ENCODE measurements at places on chromosomes 12 and 14.

GRCh38 chr12:123114304-123115083 lies 36.4 kb downstream of the PITPNM2 start:
- DNase-seq = no peak

GRCh38 chr14:32044454-32044853 lies 32.6 kb upstream of the ARHGAP5 start:
- no peak for DNase-seq

GRCh38 chr12:29149691-29150281 lies 708 bp downstream of the FAR2 start:
- DNase-seq = no peak

DNA sequence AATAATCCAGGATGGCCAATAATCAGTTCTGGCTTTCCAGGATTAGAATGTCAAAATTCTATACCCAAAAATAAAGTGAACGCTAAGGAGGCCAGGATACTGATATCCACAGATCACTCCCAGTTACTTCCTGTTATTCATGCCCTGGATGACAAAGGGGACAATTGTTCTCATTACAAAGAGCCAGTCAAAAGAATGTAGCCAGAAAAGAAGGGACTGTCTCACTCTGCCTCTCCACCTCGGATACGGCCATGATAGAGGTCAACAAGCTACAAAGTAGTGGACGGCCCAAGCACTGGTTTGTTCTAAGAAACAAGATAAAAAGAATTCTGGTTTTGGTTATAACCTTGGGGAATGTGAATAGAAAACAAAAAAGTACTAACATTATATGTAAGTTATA lies 116.1 kb upstream of the ATF7IP start:
- no peak for DNase-seq

GRCh38 chr12:123973552-123974341 lies 732 bp downstream of the ZNF664 start:
- DNase-seq = no peak

DNA sequence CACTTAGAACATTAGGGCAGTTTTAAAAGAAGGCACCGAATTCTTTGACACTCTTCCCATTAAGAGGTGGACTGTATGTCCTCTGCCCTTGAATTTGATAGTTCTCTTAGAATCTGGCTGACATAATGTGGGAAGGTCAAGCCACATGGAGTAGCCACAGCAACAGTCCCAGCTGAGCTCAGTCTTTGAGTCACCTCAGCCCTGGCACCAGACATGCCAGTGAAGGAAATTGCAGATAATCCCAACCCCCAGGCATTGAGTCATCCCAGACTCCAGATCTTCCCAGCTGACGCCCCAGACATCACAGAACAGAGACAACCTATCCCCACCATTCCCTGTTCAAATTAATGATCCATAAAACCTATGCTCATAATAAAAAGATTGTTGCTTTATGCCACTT lies 83.4 kb downstream of the GTF2A1 start:
- DNase-seq = peak; percentile 26

- DNase-seq = peak; percentile 95
Measured at GRCh38 chr12:6451348-6452244, at the start of gene TAPBPL. TSS of gene TAPBPL (plus strand) at chr12:6452042. CDS start at chr12:6452249, 207 bp downstream.

DNA sequence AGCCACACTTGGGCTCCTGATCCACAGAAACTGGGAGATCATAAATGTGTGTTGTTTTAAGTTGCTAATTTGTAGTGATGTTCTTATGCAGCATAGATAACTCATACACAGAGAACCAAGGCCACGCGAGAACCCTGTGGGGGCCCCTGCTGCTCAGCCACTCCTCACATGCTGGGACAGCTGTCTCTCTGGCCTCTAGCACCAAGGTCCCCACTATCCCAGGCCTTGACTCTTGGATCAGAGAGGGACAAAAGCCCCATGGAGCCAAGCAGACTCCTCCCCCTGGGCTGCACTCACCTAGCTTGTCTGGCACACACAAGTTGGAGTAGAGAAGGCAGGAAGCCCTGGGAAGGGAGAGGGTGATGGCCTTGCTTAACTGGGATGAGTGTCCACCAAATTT lies 11.3 kb downstream of the PLD4 start:
- DNase-seq = no peak

GRCh38 chr14:97644365-97644764 lies 847.2 kb downstream of the VRK1 start:
- no peak for DNase-seq

DNA sequence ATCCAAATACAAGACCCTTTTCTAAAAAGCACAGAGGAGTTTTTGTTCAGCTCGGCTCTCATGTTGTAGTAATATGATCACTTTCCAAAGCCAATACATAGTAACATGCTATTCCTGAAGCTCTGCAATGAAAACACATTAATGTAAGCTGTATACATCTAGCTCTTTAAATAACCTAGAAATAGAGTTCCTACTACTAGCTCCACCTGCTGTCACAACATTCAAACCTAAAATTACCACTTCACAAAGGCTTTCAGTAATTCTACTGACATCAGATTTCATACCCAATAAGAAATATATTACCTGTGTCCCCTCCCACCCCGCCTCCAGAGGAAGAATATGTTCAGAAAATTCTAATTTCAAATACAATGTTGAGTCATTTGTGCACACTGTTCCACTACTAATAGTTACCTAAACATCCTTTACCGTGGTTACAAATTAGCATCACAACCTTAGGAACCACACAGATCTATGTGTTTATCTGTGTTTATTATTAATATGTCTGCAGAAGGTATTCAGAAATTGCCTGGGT lies 17.8 kb downstream of the EFCAB11 start:
- DNase-seq = no peak

GRCh38 chr14:30235485-30235884 lies 307.8 kb upstream of the PRKD1 start:
- no peak for DNase-seq

GRCh38 chr12:9851927-9852326 lies 17.2 kb downstream of the CLEC2B start:
- DNase-seq = no peak

GRCh38 chr12:5085896-5086295 lies 42.2 kb downstream of the KCNA5 start:
- peak; percentile 83 for DNase-seq

DNA sequence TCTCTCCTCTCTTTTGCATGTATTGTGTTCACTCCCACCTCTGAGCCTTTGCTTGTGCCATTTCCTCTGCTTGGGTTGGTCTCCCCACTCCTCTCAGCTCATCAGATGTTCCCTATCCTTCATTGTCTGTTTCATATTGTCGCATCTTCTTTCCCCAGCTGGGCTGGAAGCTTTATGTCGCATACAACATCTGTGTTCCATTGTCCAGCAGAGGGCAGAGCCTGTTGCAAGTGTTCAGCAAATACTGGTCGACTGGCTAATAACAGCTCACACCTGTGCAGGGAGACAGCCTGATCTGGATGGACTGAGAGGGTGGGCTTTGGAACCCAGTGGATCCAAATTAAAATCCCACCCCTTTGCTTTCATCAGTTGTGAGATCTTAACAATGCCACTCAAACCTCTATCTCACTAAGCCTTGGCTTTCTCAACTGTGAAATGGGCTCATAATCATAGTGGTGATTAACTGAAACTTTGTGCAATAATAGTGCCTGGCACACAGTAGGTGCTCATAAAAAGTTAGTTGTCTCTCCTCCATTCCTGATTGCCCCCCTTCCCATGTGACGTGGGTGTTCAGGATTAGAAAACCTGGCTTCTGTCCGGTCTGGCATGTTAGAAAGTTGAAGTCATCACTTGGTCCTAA lies 75.8 kb downstream of the RIN3 start:
- DNase-seq = no peak

GRCh38 chr12:114476159-114476558 lies 70.2 kb upstream of the TBX5 start:
- no peak for DNase-seq

DNA sequence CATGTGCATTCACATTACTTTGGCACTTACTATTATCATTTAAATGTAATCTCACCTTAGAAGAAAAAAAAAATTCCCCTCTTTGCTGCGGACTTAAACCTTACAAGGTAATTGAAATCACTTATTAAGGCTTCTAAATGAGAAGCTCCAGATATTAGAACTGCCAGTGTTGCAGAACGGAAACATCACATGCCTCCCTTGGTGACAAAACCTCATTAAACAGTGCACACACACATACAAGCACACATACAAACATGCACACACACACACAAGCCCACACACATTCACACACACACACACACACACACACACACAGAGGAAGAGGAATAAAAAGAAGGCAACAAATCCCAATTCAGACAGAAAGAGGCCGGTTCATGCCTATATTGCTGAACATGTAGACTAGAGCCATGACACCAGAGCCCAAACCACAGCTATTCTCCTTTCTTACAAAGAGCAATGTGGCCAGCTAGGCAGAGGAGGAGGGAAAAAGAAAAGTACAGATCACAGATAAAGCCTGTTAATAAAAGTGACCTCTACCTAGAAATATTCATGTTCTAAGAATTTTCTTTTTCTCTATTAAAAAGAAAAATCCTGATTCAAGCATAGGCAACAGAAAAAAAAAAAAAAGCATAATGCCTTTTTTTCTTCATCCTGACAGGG lies 405.2 kb upstream of the FLRT2 start:
- no peak for DNase-seq

DNA sequence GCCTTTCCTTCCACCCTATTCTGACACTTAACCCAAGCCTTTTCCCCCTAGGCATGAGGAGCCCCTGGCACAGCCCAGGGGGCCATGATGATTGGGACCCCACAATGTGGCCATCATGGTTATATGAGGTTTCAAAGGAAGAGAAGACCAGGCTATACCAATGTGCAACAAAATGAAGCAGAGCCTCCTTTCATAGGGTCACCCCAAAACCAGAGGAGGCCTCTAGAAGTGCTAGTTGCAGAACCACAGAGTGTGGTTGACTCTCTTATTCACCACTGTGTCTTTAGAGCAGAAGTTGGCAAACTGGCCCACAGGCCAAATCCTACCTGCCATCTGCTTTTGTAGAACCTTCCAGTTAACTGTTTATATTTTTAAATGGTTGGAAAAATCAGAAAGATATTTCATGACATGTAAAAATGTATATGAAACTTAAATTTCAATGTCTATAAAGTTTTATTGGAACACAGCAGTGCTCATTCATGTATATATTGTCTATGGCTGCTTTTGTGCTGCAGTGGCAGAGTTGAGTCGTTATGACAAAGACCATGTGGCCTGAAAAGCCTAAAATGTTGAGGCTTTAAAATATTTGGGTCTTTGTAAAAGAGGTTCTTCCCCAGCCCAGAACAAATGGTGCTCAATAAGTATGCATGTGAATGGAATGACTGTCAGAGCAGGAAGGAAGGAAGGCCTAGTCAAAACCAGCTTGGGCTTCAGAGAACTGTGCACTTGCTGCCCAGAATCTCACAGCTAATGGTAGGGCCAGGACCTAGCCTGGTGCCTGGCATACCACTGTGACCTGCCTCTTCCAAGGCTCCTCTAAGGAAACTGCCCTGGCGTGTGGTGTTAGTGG lies 49.2 kb downstream of the SUSD6 start:
- DNase-seq = no peak

- no peak for DNase-seq
Measured at GRCh38 chr12:1310653-1311052, 283.7 kb downstream of the FBXL14 start.

DNA sequence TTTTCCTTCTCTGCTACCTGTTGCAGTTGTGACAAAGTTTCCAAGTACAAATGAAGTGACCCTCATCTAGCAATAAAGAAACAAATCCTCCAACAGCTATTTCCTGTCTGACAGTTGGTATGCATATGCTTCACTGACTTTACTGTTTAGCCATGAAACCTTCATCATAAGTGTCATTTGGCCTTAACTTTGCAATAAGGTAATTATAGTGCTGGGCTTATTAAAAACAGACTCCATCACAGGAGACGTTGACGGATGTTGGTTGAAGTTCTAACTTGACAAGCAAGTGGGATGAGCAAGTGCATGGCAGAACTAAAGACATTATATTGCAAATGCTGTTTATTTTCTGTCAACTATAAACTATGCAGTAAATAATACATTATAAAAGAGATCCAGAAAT lies 425.2 kb downstream of the RPS29 start:
- no peak for DNase-seq

GRCh38 chr12:106303202-106303820 lies 778 bp downstream of the TCP11L2 start:
- DNase-seq = peak; percentile 79

DNA sequence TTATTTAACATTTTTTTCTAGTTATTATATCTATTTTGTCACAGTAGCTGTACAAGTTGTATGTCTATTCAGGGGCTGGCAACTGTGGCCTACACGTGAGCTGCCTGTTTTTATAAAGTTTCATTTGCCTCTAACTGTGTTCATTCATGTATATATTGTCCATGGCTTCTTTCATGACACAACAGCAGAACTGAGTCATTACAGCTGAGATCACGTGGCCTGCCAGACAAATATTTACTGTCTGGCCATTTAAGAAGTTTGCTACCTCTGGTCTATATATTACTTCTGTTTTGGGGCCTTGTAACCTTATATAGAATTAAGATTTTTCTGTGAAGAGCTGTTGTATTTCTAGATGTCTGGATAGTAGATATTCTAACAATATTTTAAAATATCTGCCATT lies 37.9 kb downstream of the KIAA0586 start:
- DNase-seq = no peak

DNA sequence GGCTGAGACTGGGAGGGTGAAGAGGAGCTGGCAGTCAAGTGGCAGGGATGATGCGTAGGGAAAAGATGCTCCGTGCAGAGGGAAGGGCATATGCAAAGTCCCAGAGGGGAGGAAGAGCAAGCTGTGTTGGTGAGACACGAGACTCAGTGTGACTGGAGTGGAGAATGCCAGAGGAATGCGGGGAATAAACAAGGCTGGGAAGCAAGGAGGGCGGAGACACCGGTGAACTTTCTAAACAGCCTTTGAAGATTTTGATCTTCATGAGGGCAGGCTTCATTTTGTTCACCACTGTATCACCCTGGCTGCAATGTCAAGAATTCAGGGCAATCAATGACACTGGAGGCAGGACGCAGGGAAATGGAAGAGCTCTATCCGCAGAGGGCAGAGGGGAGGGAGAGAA lies 535.8 kb downstream of the FUT8 start:
- no peak for DNase-seq

- DNase-seq = peak; percentile 23
Measured at GRCh38 chr12:132866251-132866828, 21.1 kb downstream of the CHFR start.

GRCh38 chr12:59079472-59079871 lies 159.2 kb upstream of the LRIG3 start:
- no peak for DNase-seq

DNA sequence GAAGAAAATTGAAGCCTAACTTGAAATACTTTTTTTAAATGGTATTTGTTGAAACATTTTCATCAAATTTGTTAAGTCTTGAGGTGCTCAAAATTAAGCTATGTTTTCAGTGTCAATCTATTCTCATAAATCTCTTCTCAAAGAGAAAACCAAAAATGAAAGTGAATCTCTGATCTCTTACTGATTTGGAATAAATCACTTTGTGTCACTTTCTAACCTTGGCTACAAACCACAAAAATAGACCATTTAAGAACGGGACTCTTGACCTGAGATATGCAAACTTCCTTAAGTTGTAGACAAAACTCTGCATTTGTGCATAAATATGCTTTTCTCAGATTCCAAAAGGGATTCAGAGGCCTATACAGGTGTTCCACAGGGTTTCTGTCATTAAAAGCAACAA lies 192.9 kb downstream of the SEC23A start:
- DNase-seq = no peak

GRCh38 chr12:84542289-84542688 lies 370.3 kb downstream of the SLC6A15 start:
- DNase-seq = no peak

GRCh38 chr12:85639834-85640233 lies 196.4 kb downstream of the RASSF9 start:
- DNase-seq = no peak

Measured in hepatic stellate cell (primary cell).